Activated T-cell treated with anti-CD3 and anti-CD28 coated beads, Interleukin-2, amount 50 U/mL, for 24 hours (primary cell): ENCODE measurements at places on chromosomes 2 and 18.

DNA sequence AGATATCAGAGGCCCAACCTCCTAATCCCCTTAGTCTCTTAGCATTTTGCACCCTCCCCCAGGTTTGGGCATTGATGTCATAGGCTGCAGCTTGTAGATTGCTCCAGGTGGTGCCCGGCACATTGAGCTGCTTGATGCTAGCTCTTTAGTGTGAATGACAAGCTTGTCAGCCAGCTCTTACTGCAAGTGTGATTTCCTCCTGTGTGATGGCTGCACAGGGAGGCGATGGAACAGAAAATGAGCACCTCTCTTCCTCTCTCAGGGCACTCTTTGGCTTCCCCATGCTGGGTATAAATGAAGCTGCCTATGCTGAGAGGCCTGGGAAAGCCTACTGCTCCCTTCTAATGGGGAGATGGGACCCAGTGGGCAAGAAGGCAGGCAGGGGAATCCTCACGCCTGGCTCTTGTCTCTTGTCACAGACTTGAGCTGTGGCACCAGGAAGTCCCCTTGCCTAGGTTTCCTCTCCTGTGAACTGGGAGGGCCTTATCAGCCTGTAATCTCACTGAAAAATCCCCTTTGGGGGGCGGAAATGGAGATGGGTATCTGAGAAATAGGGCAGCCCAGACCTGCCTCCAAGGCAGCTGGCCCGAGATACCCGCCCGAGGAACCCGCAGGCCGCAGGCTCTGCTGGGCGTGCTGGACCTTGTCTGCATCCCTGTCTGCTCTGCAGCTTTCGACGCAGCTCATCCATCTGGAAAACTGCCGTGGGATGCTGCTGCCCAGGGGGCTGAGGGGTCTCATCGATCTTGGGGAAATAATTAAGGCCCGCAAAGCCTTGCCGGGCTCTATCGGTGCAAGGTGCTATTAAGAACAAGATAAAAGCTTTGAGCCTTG lies 163.5 kb upstream of the CXCR4 start:
- peak; percentile 60 for DNase-seq

DNA sequence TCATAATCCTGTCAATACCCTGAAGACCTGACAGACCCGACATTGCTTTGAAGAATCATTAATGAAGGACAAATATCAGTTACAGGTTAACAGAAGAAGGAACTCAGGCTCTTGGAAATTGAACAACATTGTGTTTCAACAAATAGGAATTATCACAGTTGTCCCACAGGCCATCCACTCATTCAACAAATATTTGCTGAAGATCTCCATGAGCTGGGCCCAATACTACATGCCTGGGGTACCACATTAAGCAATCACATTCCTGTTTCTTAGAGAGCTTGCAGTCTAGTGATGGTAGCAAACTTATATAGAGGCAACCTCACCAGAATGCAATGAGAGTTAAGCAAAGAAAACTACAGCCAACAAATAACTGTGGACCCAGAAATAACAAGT lies 671.6 kb upstream of the ACVR2A start:
- DNase-seq = no peak

DNA sequence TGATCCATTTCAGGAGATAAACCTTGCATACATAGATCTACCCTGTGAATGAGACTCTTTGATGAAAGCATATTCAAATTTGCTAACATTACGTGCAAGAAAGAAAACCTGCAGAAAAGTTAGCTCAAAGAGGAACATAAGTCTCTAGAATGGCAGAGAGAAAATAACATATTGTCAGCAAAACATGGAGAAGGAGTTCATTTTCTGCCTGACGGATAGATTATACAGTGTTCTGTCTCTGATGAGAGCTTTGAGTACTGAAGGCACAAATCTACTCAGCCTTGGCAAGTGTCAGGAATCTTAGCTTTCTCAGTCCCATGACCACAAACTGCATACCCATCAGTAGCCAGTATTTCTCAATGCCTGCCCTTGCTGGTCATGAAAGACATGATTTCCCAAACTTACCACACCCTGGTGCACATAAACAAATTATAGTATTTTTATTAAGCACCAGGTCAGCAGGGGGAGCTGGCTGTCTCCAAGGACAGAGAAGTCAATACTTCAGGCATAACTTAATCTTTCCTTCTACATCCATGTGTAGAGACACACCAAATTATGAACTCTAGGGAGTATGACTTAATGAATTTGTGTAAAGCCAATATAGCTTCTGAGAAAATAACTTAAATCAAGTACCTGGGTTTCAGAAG lies 401.2 kb upstream of the SOX11 start:
- DNase-seq = no peak

- DNase-seq = no peak
These were observed 105.7 kb downstream of the TPO start for GRCh38 chr2:1518867-1519530.

- DNase-seq = no peak
These were observed 47.7 kb downstream of the RRM2 start for GRCh38 chr2:10170256-10170655.
